AG10803 (cell line): ENCODE measurements at places on chromosomes 7 and 10.

- no peak for DNase-seq
These were observed 332.5 kb upstream of the ETV1 start for GRCh38 chr7:14321947-14322346.

DNA sequence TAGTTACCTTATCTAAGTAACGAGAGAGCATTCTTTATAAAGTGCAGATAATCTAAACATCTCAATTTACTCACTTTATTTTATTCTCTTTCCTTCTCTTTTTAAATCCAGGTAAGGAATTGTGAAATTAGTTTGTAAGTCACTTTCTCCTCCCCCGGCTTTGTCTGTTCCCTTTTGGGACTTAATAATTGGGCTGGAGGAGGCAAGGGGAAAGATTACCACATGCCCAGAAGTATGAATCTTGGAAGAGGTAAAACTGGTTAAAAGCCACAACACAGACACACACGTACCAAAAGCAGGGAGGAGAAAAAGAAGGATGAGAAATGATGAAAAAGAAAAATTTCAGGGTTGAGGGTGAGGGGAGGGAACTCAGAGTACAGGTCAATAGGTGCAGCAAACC lies 63.3 kb upstream of the LRRC17 start:
- DNase-seq: peak; percentile 58

DNA sequence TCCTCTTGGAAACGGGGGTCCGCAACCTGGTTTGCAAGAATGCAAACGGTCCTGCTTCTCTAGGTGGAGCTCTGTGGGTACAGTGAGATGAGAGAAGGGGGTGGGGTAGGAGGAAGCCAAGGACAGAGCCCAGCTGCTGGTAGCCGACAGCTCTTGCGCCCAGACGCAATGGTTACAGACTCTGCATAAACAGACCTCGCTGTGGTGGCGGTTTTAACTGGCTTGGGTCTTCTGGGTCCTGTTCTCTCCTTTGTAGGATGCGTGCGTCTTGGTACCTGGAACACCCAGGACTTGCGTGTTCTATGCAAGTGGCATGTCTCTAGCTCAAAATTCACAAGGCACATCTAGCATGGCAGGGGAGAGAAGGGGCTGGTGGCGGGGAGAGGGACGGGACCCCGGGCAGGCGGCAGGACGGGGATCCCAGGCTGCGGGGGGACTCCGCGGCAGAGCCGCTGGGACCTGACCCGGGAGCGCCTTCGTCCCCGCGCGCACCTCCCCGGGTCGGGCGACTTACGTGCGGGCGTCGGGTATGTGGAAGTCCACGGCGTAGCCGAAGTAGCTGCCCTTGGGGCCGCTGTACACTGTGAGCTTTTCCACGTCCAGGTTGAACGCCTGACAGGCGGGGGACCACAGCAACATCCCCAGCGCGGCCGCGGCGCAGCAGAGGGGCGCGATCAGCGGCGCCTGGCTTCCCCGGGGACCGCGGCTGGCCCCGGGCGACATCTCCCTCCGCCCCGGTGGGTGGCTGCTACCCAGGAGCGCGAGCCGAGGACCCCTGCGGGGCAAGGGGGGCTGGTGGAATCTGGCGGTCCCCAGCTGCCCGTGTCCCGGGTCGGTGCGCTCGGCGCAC lies 448 bp downstream of the ITGA8 start:
- DNase-seq: peak; percentile 25

DNA sequence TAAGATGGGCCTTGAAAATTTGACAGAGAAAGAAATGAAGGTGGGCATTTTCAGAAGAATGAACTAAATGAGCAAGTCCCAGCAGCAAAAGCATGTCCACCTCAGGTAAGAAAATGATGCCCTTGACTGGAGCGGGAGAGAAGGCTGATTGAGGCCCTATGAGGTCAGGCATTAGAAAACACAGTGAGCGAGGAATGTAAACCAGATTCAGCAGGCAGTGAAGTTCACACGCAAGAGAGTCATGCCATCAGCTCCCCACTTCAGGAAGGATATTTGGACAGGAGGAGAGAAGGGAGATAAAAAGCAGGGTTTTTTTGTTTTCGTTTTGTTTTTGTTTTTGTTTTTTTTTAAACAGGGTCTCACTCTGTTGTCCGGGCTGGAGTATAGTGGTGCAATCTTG lies 166.4 kb downstream of the PPP1R17 start:
- peak; percentile 35 for DNase-seq

DNA sequence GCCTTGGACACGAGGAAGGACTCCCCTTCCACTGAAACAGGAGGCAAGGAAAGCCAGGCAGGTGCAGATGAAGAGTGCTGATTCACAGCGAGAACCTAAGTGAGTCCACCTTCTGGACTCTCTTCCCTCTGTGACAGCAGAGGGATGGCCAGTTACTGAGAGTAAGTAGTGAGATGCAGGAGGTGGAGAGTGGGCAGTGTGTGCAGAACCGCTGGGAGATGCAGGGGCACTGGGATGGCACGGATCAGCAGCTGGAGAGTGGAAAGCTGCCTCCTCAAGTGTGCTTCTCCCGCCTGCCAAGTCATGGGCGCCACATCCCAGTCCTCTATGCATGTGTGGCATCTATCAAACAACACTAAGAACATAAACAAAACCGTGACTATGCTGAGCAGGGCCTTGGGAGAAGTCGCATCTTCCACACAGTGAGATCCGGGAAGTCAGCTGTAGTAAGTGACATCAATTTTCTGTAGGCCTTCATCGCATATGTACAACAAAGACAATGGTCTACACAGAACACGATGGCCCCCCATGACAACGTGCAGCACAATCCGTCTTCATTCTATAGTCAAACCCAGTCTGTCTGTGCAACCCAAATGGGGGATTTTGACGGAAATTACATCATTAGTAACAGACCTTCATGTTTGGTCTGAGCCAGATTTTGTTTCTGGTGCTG lies 217.4 kb upstream of the KLF14 start:
- DNase-seq: no peak

DNA sequence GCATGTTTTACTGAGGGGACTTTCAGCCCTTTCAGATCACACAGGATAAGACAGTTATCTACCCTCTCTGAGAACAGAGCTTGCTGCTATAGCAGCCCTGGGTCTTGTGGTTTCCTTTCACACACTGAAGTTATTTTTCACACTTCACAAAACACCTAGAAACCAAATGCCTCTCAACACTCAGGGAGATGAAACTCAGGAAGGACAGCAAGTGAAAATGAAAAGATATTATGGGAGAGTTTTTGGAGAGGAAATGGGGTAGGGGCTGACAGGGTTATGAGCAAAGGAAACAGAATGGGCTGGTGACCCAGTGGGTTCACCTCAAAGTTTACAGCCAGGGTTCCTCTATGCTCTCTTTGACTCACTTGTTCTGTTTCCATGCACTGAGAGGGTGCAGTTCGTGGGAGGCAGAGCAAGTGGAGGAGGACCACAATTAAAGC lies 17.0 kb upstream of the GIMAP2 start:
- no peak for DNase-seq

DNA sequence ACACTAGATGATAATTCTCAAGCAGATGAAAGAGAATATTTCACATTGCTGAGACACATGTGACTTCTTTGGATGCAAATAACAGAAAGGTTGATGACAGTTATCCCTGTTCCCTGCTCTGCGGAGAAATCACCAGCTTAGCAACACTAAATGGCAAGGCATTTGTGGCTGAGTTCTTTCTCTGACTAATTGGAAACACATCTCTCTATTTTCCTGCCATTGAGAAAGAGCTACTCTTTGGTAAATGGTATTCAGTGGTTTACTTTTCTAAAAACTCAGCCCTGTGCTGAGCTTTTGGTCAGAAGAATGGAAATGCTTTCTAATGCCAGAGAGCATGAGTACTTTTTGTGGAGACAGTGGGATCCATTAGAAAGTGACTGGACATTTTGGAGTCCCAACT lies 771.4 kb downstream of the LRMDA start:
- DNase-seq: peak; percentile 94

DNA sequence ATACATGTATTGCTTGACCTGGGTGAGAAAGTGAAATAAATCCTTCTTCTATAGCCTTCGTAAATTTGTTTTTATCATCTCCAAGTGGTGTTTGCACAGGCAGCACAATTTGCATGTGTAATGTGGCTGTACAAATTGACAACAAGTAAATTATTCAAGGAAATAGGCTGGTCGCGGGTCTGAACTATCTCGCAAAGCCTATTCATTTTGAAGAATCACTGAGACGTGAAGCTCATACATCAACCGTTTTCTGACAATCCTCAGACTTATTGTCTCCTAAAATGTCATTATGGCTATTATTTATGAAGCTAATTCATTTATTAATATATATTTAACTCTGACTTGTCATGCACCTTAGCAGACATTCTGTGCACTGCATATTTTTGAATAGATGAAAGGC lies 16.2 kb upstream of the FAM204A start:
- no peak for DNase-seq

DNA sequence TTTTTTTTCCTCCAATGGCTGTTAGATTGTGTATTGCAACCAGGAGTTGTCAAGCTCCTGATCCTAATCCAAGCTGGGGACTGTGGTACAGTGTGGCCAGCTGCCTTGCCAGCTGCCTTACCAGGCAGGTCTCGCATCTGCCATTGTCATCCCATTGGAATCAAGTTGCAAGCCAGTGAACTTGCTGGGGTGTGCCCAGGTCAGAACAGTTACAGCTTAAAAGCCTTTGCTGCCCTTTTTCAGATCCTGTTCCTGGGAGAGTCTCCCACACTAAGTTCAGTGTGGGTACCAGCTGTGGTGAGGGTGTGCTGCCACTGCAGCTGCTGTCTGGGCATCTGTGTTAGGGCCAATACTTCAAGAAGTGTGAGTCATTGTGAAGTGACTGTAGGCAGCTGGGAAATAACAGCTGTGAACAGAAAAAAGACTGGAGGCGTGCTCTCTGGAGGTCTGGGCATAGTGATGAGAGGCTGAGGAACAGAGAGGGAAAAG lies 72.8 kb downstream of the CCNY start:
- DNase-seq: peak; percentile 86

GRCh38 chr10:88820748-88821401 lies 18.3 kb downstream of the LIPM start:
- DNase-seq: peak; percentile 84

DNA sequence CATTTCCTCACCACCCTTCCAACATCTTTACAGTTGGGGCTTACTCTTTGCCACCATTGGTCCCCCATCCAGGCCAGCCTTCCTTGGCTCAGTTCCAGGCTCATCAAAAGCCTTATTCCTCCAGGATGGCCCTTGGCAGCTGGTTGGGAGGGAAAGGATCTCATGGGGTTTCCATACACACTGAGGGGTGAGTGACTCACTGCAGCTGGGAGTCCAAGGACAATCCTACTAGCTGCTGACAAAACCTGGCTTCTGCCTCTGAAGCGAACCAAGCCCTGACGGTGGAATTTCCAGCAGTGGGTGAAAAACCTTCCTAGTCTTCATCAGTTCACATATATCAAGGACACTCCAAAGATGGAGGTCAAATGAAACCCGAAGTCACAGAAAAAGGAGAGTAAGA lies 22.9 kb downstream of the CRHR2 start:
- no peak for DNase-seq

DNA sequence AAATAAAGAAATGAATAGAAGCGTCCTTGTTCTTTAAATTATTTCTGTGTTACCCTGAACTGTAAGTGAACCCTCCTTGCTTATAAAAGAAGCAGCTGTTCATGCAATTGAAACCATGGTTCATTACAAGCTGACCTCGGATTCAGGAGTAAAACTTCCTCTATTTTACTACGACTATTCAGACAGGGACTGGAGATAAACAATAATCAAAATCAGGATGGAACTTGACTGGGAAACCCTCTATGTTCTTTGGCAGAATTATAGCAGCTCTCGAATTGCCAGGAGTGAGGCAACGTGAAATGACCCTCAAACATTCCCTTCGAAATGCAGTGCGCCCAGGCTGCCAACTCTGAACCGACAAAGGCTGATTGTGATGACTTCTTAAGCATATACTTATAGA lies 172.1 kb downstream of the CYP26A1 start:
- DNase-seq: no peak

DNA sequence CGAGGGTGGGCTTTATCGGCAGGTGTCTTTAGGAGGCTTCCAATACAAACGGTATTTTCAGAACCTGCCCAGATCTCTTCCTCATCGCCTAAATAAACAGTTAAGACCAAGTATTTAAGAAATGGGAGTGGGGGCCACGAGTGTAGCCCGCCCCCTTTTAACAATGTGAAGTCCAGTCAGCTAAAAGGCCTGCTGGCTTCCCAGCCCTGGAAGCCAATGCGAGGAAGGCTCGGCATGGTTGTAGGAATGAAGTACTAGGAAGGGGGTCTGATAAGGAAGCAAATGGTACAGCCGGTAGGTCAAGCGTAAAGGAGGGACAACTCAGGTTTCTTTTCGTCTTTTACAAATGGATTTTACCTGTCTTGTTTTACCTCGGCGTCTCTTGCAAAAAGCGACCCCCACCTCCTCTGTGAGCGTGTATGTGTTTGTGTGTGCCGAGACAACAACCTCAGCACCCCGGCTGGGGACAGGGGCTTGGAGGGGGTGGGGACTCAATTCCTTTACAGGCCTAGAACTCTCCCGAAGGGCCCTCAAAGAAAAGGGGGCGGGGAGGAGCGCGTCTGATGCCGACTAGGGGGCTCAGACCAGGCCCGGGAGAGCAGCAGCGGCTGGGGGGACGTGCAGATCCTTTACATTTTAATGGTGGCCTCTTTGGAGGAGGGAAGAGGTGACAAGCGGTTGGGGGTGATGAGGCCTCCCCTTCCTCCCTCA lies 147.6 kb downstream of the GPR85 start:
- peak; percentile 47 for DNase-seq

DNA sequence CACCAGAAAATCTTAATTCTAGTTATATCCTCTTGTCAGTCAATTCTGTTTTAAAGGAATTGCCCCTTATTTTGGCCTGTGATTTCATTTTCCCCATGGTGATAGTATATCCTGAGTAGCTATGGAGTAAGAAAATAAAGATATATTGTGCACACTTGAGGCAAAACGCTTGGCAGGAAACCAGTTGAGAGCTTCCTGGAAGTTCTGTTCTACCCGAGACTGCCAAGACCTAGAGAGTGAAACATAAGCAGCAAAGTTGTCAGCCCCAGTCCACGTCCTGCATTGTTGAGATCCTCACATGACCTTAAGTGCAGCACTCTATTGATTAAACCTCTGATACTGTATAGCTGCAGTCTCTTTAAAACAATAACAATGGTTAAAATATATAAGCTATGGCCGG lies 235.2 kb downstream of the CDC14C start:
- no peak for DNase-seq

GRCh38 chr10:132442636-132443035 lies 45.6 kb downstream of the PWWP2B start:
- no peak for DNase-seq

GRCh38 chr7:67854221-67855178 lies 857.9 kb downstream of the TYW1 start:
- peak; percentile 72 for DNase-seq

DNA sequence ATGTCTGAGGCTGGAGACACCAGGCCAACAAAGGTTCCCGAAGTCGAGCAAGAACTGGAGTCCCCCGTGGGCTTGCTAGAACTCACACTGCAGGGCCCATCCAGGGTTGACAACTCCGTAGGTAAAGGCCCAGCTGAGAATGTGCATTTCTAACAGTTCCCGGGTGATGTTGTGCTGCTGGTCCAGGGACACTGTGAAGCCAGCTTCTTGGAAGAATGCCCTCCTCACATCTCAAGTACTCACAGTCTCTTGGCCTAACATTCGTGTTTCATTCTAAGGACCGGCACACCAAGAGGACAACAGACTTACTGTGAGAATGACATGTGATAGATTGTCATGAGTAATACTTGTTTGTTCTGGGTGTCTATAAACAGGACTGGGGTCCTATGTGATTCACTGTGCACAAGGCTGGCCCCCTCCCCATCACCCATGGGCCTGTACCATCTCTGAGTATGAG lies 682.3 kb upstream of the IGFBP3 start:
- DNase-seq: no peak
